Forelimb muscle (tissue), 1 donor: ENCODE measurements at places on chromosomes 2 and 18. TPM values are rescaled to one million over a fixed set of nuclear protein-coding genes. Genes with fewer than 3 reads are reported as not detected.

GRCh38 chr2:191610756-191611155 is 67.2 kb upstream of the NABP1 start:
- no peak for DNase-seq

DNA sequence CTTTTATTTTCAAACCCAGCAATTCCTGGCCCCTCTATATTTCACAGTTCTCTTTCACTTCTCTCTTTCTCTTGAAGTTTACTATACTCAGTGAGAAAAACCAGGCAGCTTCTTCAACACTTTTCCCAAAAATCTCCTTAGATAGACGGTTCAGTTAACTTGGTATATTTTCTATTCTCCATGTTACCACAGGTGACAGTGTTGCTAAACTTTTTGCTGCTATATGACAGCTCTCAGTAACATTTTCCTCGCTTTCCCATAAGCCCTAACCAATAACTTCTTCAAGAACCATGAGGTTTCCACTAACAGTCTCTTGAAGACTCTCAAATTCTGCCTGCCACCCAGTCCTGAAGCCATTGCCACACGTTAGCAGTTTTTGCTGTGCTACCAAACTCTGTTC is 45.8 kb downstream of the CYBRD1 start:
- no peak for DNase-seq

DNA sequence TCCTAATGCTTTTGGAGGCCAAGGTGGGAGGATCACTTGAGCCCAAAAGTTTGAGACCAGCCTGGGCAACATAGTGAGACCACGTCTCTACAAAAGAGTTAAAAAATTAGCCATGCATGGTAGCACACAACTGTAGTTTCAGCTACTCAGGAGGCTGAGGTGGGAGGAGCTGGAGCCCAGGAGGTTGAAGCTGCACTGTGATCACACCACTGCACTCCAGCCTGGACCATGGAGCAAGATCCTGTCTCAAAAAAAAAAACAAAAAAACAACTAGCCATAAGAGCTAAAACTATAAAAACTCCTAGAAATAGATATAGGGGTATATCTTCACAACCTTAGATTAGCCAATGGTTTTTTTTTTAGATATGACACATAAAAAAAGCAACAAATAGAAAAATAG is 16.9 kb upstream of the COL6A3 start:
- DNase-seq = no peak

DNA sequence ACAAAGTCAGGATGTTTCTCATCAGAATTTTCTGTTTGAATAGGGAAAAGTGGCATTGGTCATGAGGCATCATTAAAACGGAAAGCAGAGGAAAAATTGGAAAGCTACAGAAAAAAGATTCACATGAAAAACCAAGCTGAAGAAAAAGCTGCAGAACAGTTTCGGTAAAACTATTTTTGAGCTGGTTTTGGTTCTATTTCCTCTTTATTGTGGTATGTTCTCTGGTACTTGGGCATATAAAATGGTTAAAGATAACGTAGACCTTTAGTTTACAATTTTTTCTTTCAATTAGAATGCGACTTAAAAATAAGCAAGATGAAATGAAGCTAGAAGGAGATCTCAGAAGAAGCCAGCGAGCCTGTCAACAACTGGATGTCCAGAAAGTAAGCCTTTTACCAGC is 7.6 kb downstream of the GPATCH11 start:
- DNase-seq = no peak

The BOK gene
- 63.4 TPM for polyA plus RNA-seq

GRCh38 chr2:121796239-121796638 is 40.8 kb downstream of the TSN start:
- no peak for DNase-seq

The CSRNP3 gene
- polyA plus RNA-seq = 9.4 TPM

DNA sequence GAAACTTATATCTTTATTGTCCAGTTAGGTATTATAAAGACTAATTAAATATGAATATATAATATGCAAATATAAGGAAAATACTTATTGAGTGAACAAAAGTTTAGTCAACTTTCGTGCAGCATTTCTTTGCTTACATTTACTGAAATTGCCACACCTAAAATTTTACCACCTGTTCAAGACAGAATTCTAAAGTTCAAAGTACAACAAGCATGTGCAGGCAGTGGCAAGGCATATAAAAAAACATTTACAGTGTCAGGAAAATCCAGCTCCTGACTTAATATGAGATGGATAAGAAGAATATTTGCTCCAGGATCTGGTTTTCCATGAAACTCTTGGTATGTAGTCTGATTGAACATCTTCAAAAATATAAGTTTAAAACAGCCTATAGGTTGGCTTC is 4.8 kb downstream of the ITPRID2 start:
- DNase-seq = no peak

GRCh38 chr2:37527361-37527760 is 144.1 kb downstream of the CDC42EP3 start:
- DNase-seq = no peak

The SH3YL1 gene
- 38.7 TPM for polyA plus RNA-seq

DNA sequence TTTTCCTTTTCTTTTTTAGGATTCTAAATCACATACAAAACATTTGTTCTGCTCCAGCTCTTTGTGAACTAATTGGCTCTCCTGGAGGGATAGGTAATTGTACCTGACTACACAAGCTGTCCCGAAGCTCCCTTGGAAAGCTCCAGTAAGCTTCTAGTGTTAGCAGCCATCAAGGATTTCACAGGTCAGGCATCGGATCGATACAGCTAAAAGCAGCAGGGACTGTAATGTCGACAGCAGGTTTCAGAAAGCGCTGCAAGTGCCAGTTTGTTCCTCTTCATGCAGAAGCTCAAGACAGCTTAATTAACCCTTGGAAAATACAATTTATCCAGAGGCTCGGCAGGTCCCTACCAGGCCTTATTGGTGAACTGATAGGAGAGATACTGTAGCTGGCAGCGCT is 87.2 kb upstream of the VRK2 start:
- no peak for DNase-seq

DNA sequence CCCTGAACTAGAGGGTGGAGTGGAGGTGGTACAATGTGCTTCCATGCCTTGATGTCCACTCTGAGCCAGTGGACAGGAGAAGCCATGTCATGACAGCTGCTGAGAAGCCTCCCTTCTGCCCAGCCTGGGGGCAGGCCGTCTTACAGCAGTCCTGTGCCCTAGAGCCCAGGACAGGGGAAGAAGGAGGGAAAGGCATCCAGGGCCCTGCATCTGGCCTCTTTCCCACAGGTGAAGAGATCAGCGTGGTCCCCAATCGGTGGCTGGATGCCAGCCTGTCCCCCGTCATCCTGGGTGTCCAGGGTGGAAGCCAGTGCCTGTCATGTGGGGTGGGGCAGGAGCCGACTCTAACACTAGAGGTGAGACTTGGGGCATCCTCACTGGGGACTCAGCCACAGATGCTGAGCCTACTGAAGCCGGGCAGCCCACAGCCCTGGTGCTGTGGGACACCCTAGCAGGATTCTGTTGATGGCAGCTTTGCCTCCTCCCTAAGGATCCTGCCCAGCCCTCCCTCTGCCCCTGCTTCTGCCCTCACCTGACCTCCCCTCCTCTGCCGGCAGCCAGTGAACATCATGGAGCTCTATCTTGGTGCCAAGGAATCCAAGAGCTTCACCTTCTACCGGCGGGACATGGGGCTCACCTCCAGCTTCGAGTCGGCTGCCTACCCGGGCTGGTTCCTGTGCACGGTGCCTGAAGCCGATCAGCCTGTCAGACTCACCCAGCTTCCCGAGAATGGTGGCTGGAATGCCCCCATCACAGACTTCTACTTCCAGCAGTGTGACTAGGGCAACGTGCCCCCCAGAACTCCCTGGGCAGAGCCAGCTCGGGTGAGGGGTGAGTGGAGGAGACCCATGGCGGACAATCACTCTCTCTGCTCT is 3.1 kb downstream of the IL36RN start:
- no peak for DNase-seq

DNA sequence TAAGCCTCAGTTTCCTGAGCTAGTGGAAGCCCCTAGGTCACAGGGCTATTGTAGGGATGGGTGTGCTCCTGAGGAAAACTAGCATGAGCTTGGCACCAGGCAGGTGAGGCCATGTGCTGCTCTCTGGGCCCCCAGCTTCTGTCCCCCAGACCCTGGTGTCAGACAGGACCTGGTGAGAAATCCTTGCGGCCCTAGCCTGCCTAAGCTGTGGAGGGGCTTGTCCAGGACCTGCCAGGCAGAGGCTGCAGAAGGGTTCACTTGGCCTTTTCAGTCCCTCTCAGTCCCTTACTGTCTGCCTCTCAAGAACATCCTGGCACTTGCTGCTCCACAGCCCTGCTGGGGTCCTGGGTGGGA is 58.4 kb downstream of the ZFP36L2 start:
- DNase-seq = no peak

DNA sequence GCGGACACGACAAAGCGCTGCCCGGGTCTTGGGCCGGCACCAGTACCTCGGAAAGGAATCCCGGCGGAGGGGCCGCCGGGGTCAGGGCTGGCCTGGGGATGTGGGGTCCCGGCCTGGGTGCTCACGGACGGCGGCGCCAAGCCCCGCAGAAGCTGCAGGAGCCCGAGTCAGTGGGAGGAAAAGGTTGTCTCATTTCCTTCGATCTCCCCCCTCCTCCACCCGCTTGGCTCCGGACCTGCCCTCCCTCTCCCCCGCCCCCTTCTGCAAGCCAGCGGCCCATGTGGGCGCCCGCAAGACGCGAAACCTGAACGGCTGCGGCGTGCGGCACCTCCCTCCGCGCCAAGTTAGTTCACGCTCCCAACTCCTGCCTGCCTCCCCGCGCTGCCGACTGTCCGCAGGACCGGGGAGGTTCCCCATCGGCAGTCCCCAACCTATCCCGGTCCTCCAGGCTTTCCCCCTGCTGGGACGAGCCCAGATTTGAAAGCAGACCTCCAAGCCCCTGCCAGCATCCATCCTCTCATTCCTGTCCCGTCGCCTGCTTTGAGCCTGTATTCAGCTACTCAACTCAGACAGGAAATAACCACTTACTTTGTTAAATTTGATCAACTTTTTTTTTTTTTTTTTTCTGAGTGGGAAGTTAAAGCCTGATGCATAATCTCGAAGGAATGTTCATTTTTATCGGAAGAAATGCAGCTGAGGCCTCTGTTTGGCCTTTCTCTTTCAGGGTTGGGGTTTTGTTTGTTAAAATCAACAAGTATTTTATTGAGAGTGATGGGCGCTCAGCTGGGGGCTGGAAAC is at the start of gene EVA1A:
TSS of gene EVA1A (minus strand) at position 172 of the 798 bp plus-strand sequence. CDS start 42,799 bp downstream, outside the sequence.
- no peak for DNase-seq

- DNase-seq = no peak
These were observed 122.1 kb upstream of the HS6ST1 start for GRCh38 chr2:128440666-128441340.
